ENCODE measurements at places on chromosomes 11 and 22.

GRCh38 chr11:30326906-30327305, 4.0 kb downstream of the ARL14EP start:
- DNase-seq = no peak

DNA sequence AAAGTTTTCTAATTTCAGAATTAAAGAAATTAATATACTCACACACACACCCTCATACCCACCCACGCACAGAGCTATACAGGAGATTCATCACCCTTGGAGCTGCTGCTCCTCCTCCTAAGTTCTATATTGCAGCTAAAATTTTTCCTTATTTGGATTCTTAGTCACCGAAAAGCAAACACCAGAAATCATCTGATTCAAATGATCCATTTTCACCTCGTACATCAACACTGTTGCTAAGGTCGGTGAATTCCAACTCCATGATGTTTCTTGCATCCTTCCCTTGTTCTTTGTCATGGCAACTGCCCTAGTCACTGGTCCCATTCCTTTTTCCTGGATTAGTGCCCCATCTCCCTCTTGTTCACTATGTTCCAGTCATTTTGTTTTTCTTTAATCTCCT, 286.2 kb downstream of the GRM5 start:
- DNase-seq = no peak

GRCh38 chr11:104774578-104774977, 123.7 kb downstream of the CASP12 start:
- no peak for DNase-seq

DNA sequence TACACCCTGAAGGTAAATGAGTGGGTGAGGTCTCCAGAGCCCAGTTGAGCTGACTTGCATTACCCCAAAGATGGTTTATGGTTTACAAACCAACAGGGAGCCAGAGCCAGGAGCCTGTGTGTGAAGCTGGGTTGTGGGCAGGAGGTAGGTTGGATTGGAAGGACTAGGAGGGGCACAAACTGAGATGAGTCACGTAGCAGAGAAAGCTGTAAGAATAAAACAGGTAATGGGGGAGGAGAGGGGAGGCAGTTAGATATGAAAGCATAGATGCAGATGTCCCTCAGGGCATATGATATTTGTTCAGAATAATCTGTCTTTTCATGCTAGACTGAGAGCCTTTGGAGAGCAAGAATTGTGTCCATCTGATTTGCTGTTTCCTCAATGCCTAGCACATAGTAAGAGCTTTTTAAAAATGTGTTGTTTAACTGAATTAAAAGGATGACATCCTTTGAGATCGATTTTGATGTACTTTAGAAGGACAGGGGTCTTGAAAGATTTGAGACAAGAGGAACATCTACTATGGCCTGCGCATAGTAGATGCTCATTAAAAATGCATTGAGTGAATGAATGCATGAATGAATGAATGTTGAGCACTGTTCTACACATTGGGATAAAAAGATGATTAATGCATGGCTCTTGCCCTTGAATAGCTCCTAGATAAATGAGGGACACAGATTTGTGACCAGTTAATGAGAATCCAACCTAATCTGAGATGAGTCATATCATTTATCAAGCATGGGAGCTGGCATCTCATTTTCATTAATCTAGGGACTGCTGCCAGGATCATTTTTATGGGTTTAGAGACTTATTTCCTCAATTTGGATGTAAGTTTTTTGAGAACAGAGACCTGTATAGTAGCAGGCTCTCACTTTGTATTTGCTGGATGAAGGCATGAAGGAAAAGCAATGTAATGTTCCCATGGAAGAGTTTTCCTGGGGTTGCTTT, 175.8 kb upstream of the BDNF start:
- DNase-seq = no peak

GRCh38 chr11:96156379-96156722, 186.6 kb downstream of the MAML2 start:
- no peak for DNase-seq

- no peak for DNase-seq
Measured at GRCh38 chr22:40482391-40482790, 112.0 kb downstream of the SGSM3 start.

GRCh38 chr22:17548010-17548755, 15.1 kb upstream of the SLC25A18 start:
- no peak for DNase-seq

DNA sequence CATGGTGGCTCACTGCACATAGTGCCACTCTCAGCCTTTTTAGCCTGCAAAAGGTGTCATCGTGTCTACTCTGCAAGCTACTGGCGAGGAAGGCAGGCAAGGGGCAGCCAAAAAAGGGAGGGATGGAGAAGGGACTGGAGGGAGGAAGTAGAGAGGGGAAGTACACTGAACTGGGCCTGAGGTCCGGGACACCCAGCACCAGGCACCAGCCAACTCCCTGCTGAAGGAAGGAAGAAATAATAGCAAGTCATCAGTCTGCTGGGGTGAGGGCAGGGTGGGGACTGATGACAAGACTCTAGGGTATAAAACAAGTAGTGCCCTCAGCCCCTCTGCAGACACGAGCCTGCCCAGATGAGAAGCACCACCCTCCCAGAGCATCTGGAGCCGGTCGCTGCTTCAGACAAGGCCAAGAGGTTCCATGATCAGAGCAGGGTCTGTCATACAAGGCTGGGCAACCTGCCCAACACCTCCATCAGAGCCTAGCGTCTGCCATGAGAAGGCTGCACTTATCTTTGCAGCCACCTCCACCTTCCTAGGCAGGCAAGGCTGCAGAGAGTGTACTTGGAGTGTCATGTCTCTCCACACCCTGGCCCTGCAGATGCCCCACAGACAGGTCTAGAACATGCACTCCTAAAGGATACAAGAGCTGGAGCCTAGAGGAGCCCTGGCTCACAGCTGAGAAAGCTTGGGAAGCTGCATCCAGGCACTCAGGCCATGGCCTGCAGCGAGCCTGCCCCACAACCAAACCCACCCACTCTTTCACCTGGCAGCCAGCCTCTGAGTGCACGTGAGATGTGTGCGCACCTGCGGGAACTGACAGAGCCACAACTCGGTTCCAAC, 9.0 kb upstream of the COMT start:
- no peak for DNase-seq

DNA sequence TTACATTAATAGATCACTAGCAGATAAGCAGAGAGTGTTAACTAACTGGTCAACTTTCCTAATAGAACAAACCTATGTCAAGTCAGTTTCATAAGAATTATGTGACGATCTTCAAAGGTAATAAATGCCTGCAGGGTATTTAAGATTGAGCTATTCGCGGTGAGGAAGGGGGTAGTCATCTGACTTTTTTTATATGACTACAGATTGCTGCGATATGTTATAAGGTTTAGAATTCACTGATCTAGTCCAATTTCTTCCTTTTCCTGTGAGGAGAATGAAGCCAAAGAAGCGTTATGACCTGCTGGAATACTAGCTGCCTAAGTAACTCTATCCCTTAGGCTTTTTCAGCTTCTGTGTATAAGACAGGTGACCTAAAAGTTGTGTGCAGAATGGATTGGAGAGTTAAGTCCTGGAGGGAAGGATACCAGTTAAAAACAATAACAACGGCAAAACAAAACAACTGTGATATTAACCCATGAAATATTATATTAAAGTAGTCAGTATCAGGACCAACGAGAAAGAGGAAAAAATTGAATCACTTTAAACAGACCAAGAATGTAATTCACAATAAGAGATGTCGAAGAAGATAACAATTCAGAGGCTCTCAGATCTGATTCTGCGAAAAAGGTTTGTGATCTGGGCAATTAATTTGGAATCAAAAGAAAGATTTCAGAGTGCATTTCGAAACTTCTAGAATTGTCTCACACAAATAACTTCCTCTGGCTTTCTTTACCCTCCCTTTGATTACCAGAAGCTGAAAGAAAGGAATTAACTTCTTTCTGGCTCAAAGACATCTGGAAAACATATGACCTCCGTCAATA, 630 bp downstream of the CASP4 start:
- no peak for DNase-seq

- DNase-seq = no peak
Measured at GRCh38 chr22:30202531-30203006, 44.0 kb downstream of the LIF start.

- DNase-seq = no peak
Measured at GRCh38 chr11:112656772-112657428, 304.3 kb upstream of the NCAM1 start.

GRCh38 chr11:16011396-16011795, 344.9 kb downstream of the SOX6 start:
- no peak for DNase-seq

DNA sequence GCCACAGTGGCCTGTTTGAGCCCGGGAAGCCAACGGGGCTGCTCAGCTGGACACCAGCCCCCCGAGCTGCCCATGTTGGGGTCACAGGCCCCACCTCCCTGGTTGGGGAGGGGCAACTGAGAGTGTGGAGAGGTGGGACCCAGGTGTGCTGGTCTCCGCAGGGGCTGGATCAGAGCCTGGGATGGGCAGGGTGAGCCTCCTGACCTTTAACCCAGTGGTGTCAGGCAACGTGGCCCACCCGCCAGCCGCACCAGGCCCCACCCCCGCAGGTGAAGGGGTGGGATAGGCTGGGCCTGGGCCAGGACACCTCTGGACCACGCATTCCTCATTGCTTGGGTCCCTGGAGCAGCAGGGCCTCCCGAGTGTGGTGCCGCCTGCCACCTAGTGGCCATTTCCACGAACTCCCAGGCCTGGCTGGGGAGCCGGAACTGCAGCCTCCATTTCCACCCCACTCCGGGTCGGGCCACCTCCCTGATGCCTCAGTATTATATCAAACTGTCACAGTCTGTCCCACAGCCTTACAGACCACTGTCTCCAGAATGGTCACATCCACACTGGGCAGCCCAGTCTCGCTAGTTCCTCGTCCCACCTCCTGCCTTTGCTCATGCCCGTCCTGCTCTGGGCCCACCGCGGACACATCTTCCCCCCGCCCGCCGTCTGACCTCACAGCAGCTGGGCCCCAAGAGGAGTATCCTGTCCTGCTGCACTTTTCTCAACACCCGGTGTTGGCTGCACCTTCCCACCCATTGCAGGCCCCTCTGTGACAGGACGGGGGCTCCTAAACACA, 13.3 kb upstream of the PPP6R3 start:
- DNase-seq = peak; percentile 85

GRCh38 chr11:43933608-43934551, 8.6 kb upstream of the C11orf96 start:
- no peak for DNase-seq

DNA sequence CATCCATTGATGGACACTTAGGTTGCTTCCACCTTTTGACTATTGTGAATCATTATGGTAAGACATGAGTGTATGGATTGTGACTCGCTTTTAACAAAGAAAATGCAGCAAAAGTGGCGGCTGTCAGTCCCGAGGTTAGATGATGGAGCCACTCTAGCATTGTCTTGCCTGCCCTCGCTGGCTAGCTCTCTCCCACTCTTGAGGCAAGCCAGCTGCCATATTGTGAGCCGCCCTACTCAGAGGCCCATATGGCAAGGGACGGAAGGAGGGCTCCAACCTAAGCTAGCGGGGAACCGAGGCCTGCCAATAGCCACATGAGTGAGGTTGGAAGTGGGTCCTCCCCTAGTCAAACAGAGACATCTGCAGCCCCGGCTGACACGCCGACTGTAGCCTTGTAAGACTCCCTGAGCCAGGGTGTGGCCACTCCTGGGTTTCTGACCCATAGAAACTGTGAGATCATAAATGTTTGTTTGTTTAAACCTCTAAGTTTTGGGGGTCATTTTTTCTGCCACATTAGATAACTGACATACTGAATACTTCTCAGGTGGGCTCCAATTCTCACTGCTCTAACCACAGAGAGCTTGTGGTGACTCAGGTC, 160.2 kb downstream of the LDLRAD3 start:
- no peak for DNase-seq

GRCh38 chr22:25651332-25652085, 87.0 kb downstream of the GRK3 start:
- no peak for DNase-seq

DNA sequence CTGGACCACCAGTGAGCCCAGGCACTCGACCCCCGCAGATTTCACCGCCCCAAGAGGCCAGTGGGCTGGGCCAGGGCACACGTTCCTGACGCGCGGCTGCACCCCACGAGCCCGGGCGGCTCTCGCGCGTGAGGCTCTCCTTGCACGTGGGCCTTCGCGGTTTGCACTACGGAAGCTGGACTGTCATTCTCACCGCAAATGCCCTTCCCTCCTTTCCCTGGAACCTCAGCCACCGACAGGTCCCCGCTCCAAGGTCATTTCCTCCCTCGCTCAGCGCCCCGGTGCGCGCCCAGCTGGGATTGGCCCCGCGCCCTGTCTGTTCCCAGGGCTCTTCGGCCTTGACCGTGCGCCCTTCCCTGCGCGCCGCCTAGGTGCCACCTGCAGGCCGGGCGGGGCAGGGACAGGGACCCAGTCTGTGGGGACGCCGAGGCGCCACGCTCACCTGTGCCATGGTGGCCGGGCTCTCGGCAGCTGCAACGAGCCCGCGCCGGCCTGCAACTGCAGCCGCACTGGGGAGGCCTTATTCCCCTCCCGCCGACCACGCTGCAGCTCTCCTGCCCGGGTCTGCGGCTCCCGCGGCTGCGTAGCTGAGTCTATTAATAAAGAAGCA, 2.1 kb upstream of the CPT1A start:
- DNase-seq = peak; percentile 78

GRCh38 chr22:33476716-33477115, 418.5 kb upstream of the SYN3 start:
- no peak for DNase-seq

DNA sequence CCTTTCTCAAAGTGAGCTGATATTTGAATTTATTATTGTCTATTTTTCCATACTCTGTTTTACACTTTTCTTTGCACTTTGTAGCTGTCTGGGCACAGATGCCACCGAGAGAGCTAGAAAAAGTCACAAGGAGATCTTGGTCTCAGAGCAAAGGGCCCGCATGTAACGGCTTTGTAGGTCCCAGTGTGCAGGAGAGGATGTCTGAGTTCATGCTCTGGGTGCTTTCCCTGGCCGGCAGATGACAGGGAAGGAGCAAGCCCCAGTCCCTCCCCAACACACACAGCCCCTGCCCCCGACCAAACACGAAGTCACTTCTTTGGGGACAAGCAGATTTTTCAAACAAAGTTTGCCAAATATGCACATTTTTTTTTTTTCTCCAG, 55.8 kb downstream of the SMIM38 start:
- no peak for DNase-seq

- DNase-seq = no peak
Measured at GRCh38 chr11:120183701-120184141, 27.1 kb upstream of the OAF start.

- DNase-seq = no peak
Measured at GRCh38 chr11:95542868-95543551, 246.6 kb downstream of the FAM76B start.

GRCh38 chr22:36246718-36247117, 6.2 kb upstream of the APOL1 start:
- DNase-seq = no peak

DNA sequence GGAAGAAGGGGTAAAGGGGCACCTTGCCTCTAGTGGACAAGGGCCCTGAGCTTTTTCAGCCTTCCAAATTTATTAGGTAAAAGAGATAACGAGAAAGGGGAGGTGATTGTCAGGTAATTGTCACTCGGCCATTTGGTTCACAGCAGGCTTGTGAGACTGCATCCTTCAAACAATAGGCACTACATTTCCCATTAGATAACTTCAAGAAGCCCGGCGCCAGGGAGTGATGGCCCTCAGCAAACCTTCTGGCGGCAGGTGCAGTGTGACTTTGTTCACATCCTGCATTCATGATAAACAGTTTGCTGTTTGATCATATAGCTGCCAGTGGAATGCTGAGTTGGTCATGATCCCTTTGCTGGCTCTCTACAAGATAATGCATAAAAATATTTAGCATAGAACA, 185.1 kb downstream of the CWF19L2 start:
- no peak for DNase-seq
